Subcutaneous adipose tissue (tissue), 4 donors: ENCODE measurements at places on chromosomes 12 and 14. TPM values are rescaled to one million over a fixed set of nuclear protein-coding genes. Genes with fewer than 3 reads are reported as not detected.

The MUCL1 gene
- total RNA-seq: not detected

The TC2N gene
- total RNA-seq: 46.6 TPM

The CLEC4D gene
- total RNA-seq: 1.3 TPM

The B4GALNT3 gene
- total RNA-seq: 0.16 TPM

The CLEC4C gene
- total RNA-seq: not detected

The LHX5 gene
- total RNA-seq: not detected

The RFX4 gene
- 0.38 TPM for total RNA-seq

The TMEM263 gene
- total RNA-seq: 59.8 TPM

The MEG3 gene
- 77.4 TPM for total RNA-seq

The KLRC1 gene
- not detected for total RNA-seq

The LTBP2 gene
- total RNA-seq: 109 TPM

The TMEM233 gene
- 0.17 TPM for total RNA-seq

The CLEC1B gene
- total RNA-seq: not detected

The OR4E2 gene
- not detected for total RNA-seq

The TBC1D30 gene
- total RNA-seq: 7.3 TPM

The MRPS35 gene
- total RNA-seq: 27.5 TPM

The ARG2 gene
- total RNA-seq: 3.9 TPM

The VRTN gene
- total RNA-seq: not detected

The GRIP1 gene
- total RNA-seq: 0.85 TPM

The PGF gene
- 1.6 TPM for total RNA-seq

The CBLN3 gene
- 3.3 TPM for total RNA-seq

The RNF212B gene
- not detected for total RNA-seq

The C3AR1 gene
- total RNA-seq: 36.6 TPM

The GLI1 gene
- total RNA-seq: 3.7 TPM

The TAS2R30 gene
- total RNA-seq: 9.0 TPM

The SOAT2 gene
- total RNA-seq: 0.38 TPM

The CHST11 gene
- total RNA-seq: 5.1 TPM

The SAMD15 gene
- total RNA-seq: 0.51 TPM

The OSGEP gene
- 29.5 TPM for total RNA-seq

The GNPTAB gene
- total RNA-seq: 36.3 TPM

The HOXC10 gene
- total RNA-seq: 11.7 TPM

The GALNT16 gene
- total RNA-seq: 5.1 TPM

The NPFF gene
- not detected for total RNA-seq

The PRR4 gene
- total RNA-seq: 2.4 TPM

The SLC2A14 gene
- total RNA-seq: not detected

The GPR84 gene
- total RNA-seq: 1.1 TPM

The ACVRL1 gene
- total RNA-seq: 157 TPM

The COX8C gene
- total RNA-seq: not detected

The TCHP gene
- 15.0 TPM for total RNA-seq

The OTX2 gene
- total RNA-seq: not detected

The ATL1 gene
- 5.4 TPM for total RNA-seq

The ACSM4 gene
- total RNA-seq: not detected

The TMTC1 gene
- 70.7 TPM for total RNA-seq

The PRB3 gene
- not detected for total RNA-seq

The STRAP gene
- 73.8 TPM for total RNA-seq

The TAS2R19 gene
- total RNA-seq: 6.2 TPM

The VASH1 gene
- total RNA-seq: 11.4 TPM

The VWF gene
- total RNA-seq: 853 TPM

The AMN gene
- total RNA-seq: 0.66 TPM

The GZMH gene
- not detected for total RNA-seq
